ENCODE measurements at places on chromosomes 3 and 15.

DNA sequence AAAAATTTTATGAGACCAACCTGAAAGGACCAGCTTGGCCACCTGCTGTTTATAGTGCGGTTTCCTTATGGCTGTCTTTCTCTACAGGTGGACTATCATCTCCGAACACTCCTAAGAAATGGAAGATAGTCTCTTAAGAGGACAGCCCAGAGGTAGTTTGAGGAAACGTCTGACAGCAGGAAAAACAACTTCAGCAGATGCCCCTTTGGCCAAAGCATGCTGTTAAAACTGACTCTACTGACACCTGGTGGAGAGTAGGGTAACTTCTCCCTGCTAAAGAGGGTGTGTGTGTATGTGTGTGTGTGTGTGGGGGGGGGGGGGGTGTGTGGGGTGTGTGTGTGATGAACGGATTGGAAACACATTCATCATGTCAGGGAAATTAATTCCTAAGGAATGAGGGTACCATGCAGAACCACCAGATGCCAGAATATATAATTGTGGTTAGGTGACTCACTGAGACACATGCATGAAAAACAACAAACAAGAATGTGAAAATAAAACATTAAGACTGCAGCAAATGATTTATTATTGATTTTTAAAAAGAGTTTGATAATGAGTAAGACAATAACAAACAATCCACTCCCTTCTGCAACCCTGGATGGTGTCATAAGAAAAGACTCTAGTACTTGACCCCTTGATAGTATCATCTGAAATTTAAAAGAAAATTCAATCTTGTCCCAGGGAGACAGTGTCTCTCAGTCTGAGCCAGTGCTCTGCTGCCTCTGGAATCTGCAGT, 256.5 kb downstream of the THRB start:
- peak; percentile 41 for DNase-seq

DNA sequence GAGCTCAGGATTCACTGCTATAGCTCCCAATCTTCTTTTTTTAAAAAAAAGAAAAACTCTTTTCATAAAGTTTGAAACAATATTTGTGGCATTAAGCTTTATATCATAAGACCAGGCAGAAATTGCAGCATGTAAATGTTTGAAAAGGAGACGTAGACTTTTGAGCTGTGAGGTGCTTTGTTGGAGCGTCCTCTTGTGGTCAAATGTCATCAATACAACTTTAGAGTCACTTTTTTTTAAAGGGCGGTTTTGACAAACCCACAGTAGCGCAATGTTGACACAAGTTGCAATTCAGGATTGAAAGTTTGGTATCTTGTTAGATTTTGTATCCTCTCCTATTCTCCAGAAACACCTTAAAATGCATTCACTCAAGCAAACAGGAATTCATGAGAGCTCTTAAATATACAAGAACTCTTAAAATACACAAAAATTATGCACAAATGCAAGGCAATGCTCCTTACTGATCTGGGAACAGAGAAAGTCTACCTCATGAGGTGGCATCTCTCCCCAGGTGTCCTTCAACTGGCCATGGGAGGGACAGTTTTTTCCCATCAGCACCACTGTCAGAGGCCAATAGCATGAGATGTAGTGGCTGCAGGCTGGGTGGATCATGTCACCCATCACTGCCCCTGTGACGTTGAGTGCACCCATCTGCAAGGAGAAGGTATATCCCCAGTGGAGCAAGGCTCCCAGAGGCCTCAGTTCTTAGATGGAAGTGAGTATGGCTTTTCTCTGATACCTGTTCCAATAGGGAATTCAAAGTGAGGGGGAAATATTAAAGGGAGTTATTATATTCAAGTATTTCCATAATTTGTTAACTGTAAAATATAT, 70.7 kb downstream of the ANXA2 start:
- peak; percentile 54 for DNase-seq

DNA sequence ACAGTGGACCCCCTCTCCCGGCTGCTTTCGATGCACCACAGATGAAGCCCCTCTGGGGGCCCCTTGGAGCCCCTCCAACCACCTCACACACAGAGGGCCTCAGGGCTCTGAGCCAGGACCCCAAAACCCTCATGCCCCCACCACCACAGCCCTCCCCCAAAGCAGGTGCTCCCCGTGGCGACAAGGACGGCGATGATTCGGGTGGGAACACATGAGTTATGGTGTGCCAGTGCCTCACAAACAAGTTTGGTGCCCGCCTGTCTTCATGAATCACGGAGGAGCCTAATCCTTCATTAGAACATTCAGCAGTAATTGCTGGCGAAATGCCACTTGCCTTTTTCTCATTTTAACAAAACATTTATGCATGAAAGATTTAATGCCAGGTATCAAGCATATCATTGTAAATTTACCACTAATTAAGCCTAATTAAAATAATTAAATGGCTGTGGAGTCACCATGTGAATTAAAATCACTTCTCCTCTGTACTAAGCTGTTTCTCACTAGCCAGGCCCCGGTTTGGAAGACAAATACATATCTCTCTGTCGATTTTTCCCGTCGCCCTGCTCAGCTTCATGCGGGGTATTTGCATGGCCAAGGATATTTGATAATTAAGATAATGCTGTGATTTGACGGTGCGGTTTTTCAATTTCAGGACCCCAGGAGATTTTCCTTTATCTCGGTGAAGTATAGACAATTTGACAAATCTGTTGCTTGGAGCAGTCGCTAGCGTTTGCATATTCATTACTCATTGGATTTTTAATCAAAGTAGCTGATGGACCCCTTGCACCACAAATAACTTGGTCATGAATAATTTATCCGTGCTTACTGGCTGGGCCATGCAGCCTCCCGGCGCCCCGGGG, 157.0 kb downstream of the TLE3 start:
- DNase-seq = no peak

DNA sequence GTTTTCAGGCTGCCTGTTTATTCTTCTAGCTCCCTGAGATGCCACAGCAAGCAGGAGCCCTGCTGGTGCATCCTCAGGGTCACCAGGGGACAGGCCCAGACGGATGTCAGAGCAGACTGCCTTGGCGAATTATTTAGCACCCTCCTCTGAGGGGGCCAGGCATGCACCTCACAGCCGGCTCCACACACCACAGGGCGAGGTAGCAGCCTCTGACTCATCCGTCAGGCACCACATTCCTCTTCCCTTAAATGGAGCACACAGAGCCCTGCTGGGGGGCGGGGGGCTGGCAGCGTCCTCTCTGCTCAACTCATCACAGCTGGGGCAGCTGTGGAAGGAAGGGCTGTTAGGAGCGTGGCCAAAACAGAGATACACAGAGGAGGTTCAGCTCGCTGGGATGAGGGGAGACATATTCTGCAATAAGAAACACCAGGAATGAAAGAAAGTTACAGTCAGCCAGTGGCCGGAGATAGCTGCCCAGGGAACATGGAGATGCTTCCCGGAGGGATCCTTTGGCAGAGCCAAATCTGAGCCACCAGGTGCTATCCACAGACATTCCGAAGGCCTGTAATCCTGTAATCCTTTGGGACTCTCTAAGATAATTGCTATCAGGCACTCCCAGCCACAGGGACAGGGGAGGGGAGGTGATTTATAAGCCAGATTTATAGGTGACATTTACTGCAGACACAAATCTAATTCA, 13.9 kb upstream of the PRICKLE2 start:
- no peak for DNase-seq

GRCh38 chr3:40120806-40121205, 188.7 kb upstream of the EIF1B start:
- peak; percentile 59 for DNase-seq

DNA sequence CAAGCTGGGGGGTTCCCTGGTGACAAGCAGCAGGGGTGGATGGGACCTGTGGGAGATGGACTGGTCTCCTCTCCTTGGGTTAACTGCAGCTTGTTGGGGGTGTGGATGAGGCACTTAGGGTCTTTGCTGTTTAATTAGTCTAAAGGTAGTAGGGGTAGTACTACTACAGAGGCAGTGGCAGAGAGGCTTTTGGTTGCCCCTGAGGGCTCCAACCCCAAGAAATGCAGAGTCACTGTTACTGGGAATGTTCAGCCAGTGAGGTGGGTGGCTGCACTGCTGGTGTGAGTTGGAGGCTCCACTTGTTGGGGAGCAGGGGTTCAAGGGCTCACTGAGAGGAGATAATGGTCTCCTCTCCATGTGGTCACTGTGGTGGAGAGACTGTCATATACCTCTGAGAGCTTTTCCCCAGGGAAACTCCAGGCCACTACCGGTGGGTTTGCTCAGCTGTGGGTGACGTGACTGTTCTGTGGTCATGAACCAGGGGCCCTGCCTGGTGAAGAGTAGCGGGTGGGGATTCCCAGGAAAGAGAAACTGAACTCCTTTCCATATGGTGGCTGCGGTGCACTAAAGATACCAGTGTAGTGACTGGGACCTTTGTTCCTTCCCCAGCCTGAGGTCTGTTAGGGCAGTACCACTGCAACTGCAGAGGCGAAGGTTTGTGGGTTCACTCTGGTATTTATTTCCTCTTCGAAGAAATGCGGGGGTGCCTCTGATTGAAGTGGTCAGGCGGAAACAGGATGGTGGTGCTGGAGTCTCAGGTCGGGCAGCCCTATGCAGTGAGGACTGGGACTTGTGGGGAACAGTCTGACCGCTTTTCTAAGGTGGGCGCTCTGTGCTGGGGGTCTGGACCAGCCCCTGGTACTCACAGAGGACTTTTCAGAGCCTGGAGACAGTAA, 68.9 kb upstream of the TNFSF10 start:
- no peak for DNase-seq

DNA sequence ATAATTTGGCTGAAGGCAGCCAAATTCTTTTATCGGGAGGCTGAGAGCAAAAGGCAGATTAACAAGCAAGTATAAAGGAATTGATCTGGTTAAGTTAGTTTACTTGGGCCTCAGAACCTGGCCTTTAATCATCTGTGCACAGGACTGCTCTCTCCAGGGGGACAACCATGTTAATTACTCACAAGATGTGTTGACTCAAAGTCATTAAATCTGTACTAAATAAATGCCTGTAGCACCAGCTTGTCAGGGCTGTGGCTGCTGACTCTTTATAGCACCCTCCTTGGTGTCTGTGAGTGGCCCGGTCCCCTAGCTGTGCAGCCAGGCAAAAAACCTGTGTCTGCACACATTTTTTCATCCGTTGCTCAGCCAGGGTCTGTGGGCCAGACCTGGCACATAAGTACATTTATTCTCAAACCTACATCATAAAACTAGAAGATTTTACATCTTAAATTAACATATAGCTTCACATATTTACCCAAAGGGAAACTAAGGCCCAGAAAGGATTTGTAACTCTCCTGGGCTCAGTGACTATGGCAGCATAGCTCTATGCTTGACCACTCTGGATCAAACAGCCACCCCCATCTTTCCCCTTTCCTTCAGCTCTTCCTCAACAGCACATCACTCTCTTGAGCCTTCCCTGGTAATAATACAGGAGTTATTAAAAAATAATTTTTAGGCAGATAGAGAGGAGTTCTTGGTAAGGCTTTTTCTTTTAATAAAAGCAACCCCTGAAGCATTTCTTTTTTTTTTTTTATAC, 51.4 kb downstream of the NCEH1 start:
- no peak for DNase-seq

GRCh38 chr15:43128980-43129335, 4.4 kb upstream of the TMEM62 start:
- DNase-seq = no peak

GRCh38 chr3:8365541-8365940, 136.1 kb upstream of the LMCD1 start:
- no peak for DNase-seq

DNA sequence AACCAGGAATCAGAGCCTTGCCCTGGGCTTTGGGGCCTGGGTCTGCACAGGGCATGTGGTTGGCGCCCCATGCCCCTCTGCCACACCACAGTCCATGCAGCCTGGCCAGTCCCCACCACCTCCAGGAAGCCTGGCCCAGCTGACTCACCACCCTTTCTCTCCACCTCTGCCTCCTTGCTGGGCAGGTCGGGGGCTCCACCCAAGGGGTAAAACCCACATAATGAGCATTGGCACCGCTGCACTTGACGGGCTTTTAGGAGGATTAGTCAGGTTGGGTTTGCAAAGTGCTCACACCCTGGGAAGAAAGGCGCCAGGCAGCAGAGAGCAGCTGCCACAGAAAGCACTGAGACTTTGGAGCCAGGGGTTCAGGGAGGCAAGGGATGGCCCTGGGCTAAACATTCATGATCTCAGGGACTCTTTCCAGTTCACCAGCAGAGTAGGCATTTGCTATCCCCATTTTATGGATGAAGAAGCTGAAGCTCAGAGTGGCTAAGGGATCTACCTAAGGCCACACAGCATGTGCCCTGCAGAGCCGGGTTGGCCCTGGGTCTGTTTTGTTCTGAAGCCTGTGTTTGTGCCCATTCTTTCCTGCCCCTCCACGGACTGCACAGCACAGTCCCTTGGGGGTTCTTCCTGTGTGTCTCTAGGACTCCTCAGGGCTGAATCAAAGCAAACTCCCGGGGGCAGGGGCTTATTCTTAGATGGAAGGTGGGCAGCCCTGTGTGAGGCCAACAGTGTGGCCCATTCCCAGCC, 113.4 kb downstream of the ETFA start:
- DNase-seq = no peak

GRCh38 chr3:74121761-74122160, 492.7 kb downstream of the CNTN3 start:
- DNase-seq = no peak

DNA sequence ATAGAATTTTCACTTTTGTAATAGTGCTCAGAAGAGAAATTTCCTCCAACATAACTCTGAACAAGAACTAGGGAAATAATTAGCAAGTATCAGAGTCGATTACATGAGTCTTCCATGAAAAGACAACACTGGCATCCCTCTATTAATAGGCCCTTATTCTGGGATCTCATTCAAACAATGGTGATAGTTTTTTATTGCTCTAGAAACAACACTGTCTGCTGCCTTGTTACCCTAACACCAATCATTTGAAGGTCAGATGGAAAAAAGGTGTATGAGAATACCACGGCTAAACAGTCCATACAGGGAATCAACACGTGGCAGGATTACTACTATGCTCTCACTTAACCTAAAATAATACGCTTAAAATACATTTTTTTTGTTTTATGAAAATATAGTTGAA, 35.9 kb downstream of the GNB4 start:
- DNase-seq = no peak

DNA sequence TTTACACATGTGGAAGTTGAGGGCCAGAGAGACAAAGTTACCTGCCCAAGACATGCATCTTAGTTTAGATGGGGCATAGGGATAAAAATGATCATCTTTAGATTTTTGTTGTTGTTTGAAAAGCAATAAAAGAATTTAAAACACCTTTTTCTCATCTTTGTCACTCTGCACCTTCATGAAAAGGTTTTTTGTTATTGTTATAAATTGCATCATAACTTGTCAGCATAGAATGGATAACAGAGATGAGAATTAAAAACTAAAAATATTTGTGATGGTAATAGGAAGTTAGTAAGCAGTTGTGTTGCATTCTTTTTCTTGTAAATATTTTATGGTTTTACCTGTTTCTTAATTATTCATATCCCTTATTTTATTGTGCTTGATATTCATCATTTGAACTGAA, 13.4 kb upstream of the ZBTB47 start:
- no peak for DNase-seq

GRCh38 chr3:129006864-129007263, 5.8 kb downstream of the EFCC1 start:
- DNase-seq = no peak

GRCh38 chr3:99645277-99646106, 7.1 kb downstream of the COL8A1 start:
- DNase-seq = no peak

GRCh38 chr3:123759311-123759710, 124.8 kb downstream of the MYLK start:
- DNase-seq = no peak

- DNase-seq = no peak
These were observed 125.8 kb downstream of the PTPRG start for GRCh38 chr3:61687206-61687605.

Data from right renal cortex interstitium (tissue), 3 donors.